ENCODE measurements at places on chromosomes 11 and 22.
A peak's percentile ranks its signal among the peaks of the same experiment; 100 is the strongest.

DNA sequence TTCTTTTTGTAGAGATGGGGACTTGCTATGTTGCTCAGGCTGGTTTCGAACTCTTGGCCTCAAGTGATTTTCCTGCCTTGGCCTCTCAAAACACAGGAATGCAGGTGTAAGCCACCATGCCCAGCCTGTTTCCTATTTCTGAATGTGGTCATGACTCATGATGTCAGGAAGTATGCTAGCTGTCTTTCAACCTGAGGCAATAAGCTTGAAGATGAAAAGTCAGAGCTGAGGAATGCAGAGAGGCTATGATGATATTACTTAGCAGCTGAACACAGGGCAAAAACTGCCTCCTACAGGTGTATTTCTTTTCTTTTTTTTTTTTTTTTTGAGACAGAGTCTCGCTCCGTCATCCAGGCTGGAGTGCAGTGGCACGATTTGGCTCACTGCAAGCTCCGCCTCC, 9.0 kb upstream of the NUCB2 start:
- DNase-seq, result no peak

DNA sequence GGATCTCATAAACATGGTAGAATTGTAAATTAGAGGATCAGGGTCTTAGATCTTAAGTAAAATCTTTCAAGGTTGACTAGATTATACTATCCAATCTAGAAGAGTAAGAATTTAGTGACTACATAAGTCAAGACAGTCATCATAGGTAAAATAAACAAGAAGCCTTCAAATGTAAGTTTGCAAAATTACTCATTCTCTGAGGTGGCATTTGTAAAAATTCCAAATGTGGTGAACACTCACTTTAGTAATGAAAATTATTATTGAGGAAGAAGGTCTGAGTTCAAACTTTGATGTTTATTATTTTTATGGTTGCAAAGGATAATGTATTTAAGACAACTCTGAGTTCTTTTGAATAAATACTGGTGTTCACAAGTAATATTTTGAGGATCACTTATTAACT, 4.6 kb downstream of the HYLS1 start:
- DNase-seq, result no peak

- no peak for DNase-seq
Measured at GRCh38 chr11:86678823-86679222, 6.4 kb upstream of the ME3 start.

GRCh38 chr11:35785287-35786167, 123.0 kb downstream of the TRIM44 start:
- DNase-seq, result peak; percentile 1

DNA sequence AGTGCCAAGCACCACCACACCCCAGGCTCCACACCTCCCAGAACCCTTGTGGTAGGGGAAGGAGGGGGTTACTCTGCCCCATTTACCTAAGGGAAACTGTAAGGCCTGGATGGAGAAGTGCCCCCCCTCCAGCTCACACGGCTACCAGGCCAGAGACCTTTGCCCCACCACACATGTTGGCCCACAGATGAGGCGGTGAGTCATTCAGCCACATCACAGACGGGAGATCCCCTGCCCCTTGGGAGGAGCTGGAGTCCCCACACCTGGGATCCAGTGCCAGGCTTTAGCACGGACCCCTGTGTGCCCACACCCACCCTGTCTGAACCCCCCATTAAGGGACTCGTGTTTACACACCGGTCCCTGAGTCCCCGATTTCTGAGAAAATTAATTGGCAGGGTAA, 24.9 kb downstream of the CDKN1C start:
- DNase-seq, result peak; percentile 56

DNA sequence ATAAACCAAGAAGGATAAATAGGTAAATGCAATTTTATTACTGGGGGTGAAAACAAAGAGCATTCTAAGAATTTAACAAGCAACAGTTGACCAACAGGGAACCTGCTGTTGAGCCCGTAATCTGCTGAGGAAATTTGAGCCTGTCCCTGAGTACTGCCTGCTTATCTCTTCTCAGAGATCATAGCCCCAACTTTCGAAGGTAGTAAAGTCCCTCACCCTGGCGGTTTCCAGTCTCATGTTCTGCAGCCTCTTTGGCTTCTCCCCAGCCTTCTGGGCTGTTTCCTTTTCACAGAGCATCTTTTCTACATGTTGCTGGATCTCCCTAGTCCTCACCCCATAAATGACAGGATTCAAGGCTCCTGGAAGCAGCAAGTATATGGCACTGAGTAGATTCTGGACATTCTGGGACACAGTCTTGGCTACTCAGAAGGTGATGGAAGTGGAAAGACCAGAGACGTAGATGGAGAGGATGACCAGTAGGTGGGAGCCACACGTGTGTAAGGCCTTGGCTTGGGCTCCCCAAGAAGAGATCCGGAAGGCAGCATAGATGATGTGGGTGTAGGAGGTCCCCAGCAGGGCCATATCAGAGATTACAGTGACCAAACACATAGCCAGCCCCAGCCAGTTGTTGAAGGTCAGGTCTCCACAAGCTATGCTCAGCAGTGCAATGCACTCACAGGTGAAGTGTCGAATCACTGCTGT, 51.6 kb downstream of the RRM1 start:
- no peak for DNase-seq

- peak; percentile 81 for DNase-seq
Measured at GRCh38 chr22:29154364-29155048, 51.2 kb upstream of the EMID1 start.

DNA sequence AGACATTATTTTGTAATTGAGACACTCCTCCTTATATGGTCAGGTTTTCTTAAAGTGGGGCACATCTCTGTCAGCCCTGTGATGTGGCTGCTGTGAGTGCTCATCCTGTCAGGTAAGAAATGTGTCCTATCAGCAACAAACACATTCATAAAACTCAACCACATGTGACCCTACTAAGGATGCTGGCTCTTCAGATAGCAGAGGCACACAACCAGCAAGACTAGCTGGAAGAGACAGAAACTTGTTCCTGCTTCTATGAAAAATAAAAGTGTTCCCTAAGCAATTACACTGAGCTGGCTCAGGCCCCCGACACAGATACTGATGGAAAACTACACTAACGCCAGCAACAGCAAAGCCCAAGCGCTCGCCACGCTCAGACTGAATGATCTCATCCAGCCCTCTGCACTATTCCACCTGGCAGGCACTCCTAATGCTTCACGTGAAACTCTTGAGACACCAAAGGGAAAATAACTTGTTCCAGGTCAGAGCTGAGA, 49.8 kb upstream of the CYP2D6 start:
- peak; percentile 48 for DNase-seq

GRCh38 chr11:2318123-2318522, 16.3 kb downstream of the TSPAN32 start:
- no peak for DNase-seq

- no peak for DNase-seq
Measured at GRCh38 chr11:115214644-115215234, 289.5 kb downstream of the CADM1 start.

GRCh38 chr11:47672283-47672730, 29.9 kb upstream of the MTCH2 start:
- DNase-seq, result no peak
